ENCODE measurements at places on chromosomes 4 and X. TPM values are rescaled to one million over a fixed set of nuclear protein-coding genes. Genes with fewer than 3 reads are reported as not detected.
A peak's percentile ranks its signal among the peaks of the same experiment; 100 is the strongest.

DNA sequence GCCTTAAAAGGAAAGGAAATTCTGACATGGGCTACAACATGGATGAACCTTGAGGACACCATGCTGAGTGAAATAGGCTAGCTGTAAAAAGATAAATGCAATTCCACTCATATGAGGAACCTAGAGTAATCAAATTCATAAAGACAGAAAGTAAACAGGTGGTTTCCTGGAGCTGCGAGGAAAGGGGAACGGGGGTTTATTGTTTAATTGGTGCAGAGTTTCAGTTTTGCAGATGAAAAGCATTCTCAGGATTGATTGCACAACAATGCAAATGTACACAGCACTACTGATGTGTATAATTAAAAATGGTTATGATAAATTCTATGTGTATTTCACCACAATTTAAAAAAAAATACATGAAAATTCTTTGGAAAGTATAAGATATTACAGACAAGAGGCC lies 24.0 kb downstream of the PLRG1 start:
- DNase-seq: no peak

DNA sequence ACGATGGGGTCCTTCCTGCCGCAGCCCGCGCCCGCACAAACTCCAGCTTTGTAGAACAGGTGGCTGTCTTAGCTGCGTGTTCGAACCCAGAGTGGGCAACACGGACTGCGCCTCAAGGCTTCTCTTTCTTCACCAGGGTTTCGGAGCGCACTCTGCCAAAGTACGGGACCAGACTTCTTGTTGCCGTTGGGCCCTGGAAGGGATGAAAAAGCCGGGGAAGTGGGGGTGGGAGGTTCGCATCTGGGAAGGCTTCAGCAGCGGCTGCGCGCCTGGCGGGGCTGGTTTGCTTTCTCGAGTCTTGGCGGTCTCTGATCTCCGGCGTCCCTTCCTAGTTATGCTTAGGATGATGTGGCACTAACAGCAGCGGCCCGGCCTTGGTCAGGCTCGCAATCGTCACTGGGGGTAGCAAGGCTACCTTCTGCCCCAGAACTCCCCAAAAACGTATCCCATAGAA lies 673 bp downstream of the PARM1 start:
- DNase-seq: no peak

DNA sequence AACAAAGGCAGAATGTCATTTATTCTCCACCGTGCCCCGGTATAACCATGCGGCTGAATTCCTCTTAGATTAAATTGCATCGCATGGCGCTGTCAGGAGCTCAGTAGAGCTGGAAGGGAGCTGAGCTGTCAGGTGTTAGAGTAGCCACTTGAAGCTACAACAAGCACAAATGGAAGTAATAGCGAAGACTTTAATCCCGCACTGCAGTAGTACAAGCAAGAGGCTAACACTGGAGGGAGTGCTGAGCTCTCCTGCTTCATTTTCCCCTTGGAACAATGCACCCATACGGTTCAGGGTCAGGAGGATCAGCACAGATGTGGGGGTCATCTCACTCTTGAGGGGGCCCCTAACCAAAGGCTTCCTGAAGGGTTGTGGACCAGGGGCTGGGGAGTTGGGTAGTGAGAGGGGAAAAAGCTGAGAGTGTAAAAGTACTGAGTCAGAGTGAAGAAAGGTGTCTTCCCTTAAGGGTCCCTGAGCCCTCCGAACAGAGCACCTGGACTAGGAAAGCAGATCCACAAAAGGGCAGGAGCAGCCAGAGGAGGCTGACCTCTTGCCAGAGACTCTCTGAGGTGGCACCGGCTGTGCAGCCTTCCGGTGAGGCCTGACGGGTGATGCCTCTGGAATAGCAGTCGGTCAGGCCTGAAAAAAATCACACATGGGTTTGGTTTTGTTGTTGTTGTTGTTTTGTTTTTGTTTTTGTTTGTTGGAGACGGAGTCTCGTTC lies 36.0 kb upstream of the CBR4 start:
- no peak for DNase-seq

- DNase-seq: no peak
Observed at GRCh38 chr4:184099535-184099966, 118.1 kb downstream of the ENPP6 start.

DNA sequence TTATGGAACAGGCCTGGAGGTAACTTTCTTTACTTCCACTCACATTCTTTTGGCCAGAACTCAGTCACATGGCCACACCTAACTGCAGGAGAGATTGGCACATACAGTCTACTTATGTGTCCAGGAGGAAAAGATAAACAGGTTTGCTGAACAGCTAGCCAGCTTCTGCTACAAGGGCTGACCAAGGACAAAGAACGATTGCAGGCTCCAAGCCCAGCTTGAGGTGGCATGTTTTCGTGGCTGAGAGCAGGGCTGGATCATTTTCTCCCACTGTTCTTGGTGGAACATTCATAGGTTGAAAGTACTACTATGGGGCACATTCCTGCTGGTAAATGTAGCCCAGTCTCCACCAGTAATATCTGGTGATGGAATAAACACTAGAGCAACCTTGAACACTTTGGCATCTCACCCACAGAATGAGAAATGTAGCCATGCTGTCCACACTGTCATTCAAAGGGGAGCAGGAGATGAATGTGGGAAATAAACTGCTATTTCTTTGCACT lies 28.2 kb downstream of the NHS start:
- peak; percentile 30 for DNase-seq

GRCh38 chr4:143251348-143251747 lies 66.6 kb downstream of the USP38 start:
- no peak for DNase-seq

- peak; percentile 18 for DNase-seq
Observed at GRCh38 chrX:26845056-26845455, 618.1 kb downstream of the PPP4R3C start.

DNA sequence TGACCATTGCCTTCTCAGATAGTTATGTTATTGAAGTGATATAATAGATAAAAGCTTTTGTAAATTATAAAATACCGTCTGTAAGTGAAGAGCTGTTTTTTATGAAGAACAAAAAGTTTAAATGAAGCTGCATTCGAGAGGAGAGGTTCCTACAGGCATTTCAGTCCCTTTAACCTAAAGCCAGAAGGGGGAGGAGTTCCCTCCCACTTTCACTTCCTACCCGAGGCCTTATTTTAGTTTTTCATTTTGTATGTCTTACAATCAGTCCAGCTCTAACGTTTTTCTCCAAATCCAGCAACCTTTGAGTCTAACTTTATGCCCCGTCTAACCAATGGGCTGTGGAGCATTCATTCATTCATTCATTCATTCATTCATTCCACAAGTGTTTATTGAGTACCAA lies 16.5 kb upstream of the SOX3 start:
- DNase-seq: no peak

DNA sequence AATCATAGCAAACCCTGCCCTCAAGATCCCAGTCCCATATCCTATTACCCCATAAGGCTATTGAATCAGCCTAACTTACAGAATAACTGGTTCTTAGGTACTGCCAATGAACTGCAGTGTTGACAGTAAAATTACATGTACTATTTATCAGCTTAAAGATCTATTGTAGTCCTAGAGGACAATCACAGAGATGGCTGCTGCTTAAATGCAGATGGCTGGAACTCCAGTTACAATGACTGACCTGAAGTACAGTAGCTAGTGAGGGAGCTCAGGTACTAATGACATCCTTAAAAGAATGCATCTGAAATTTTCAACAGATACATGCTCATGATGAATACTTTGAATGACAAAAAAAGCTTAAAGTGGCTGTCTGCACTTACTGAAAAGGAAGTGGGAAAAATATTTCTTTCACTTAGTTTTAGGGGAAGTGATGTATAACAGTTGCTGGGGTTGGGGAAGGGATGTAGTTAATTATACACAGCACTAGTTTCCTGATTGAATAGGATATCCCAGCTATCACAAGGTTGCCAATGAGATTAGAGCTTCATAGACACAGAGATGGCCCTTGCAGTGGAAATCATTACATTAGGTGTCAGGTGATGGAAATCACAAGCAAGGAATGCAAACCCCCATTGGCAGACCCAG lies 42.0 kb downstream of the USP26 start:
- DNase-seq: no peak

GRCh38 chr4:5378002-5378401 lies 326.7 kb downstream of the STK32B start:
- DNase-seq: no peak

GRCh38 chrX:144732588-144732987 lies 514.7 kb upstream of the SPANXN1 start:
- peak; percentile 53 for DNase-seq

- no peak for DNase-seq
Observed at GRCh38 chr4:155559915-155560314, 106.7 kb upstream of the GUCY1A1 start.

- no peak for DNase-seq
Observed at GRCh38 chr4:107721436-107722100, 1.5 kb upstream of the PAPSS1 start.

DNA sequence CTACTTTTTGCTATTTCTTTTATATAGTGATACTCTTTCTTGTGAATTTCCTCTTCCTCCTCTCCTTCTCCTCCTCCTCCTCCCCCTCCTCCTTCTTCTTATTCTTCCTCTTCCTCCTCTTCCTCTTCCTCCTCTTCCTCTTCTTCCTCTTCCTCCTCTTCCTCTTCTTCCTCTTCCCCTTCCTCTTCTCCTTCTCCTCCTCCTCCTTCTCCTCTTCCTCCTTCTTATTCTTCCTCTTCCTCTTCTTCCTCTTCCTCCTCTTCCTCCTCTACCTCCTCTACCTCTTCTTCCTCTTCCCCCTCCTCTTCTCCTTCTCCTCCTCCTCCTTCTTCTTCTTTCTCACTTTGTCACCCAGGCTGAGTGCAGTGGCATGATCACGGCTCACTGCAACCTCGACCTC lies 36.3 kb upstream of the RBMX start:
- DNase-seq: no peak

VCX3B gene
- 316 TPM for total RNA-seq

TGIF2LX gene
- total RNA-seq: 5.8 TPM

All from H4 (cell line).